Activated CD4-positive, alpha-beta T cell treated with anti-CD3 and anti-CD28 coated beads, Interleukin-2, amount 50 U/mL, for 24 hours (primary cell): ENCODE measurements at places on chromosomes 2 and 18.

- peak; percentile 17 for DNase-seq
Measured at GRCh38 chr18:58045242-58046092, 1.4 kb downstream of the NEDD4L start.

DNA sequence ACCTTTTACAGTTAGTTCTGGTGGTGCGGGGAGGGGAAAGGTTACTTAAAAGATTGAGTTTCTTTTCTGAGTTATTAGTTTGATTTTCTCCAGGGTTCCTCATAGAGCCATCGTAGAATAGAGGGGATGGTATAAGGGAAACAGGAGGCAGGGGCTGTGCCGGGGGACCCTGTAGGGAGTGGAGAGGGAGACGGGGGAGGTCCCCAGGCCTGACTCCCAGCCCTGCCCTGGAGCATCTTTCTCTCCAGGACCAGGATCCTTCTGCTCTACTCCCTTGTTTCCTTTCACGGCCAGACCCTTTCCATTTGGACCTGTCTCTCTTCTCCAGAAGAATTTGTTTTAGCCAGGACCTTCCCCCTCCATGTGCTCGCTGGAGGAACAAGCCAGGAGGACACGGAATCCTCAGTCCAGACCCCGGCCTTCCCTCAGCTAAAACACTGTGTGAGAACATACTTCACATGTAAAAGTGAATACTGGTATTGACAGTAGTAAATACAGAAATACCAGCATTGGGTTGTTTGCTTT lies 35.4 kb downstream of the DGKD start:
- no peak for DNase-seq

DNA sequence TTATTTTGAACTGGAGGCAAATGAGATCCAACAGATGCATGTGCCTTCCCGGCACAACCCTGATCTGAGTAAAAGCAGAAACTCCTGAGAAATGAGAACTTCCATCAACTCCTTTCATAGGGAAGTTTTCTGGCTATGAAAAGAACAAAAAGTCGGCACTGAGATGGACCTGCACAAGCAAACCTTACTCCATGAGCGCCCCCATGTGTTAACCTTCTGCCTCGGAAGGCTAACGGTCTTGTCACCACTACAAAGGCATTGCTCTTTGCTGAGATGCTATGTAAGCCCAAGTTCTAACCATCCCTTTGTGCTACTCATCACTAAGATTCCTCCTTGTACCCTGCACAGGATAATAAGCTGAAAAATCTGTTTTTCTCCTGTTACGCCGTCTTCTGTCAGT lies 57.3 kb upstream of the SULT1C3 start:
- DNase-seq: no peak

DNA sequence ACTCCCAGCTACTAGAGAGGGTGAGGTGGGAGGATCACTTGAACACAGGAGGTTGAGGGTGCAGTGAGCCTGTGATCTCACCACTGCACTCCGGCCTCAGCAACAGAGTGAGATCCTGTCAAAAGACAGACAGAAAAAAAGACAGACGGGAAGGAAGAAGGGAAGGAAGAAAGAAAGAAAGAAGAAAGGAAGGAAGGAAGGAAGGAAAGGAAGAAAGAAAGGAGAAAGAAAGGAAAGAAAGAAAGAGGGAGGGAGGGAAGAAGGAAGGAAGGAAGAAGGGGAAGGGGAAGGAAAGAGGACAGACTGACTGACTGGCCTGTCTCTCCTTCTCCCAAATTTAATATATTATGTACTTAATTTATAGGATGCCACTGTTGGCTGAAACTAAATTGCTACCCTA lies 21.6 kb downstream of the SP9 start:
- no peak for DNase-seq

GRCh38 chr2:45993476-45993991 lies 303.7 kb upstream of the EPAS1 start:
- DNase-seq: peak; percentile 7

- DNase-seq: no peak
Measured at GRCh38 chr2:136149011-136149410, 31.1 kb upstream of the CXCR4 start.

DNA sequence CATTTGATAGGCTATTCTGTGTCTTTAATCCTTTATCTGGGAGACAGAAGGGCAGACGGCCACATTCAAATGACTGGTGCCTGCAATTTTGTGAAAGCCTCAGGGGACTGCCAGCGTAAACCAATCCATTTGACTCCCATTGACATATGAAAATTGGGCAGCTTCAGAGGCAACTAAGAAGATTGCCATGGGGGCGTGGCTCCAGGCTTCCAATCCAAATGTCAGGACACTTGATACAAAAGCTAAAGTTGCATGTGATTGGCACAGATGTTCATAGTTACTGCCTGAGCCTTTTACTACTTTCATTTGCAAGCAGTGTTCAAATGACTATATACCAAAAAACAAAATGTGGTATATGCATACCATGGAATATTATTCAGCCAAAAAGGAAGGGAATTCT lies 42.0 kb downstream of the SPC25 start:
- no peak for DNase-seq

DNA sequence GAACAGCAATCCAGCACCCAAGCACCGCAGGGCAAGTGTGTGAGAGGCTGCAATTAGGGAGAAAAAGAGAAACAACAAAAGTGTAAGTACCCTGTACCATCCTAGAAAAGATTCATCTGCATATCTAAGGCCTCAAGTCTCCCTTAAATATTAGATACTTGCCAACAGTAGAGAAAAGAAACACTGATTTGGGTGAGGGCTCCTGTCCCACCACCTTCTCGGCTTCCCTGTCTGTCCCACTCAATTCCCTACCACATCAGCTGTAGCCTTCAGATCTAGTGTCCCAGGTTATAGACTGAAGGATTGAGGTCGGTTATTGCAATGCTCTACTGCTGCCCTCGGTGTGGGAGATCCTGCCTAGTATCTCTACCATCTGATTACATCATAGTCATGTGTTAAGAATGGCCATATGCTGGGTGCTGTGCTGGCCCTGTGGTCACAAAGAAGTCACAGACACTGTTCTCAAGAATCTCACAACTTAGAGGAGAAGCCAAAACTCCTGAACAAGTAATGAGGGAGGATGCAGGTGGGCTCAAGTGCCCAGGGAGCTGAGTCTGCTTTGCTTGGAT lies 2.5 kb downstream of the RAX start:
- no peak for DNase-seq

DNA sequence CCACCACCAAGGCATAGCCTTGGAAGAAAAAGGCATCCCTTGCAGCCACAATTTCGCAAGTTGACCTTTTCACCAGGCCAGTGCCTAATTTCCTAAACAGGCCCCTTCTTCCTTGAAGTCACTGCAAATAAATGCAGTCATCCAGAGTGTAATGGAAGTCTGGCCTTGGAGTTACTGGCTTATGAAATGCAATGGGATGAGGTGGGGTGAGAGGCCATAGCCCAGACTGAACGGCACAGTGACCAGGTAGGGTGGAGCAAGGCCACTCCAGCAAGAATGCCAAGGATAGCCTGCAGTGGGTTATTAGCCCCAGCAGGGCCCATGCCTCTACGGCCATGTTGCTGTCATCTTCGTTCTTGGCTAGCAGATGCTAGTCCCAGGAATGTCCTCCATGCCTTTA lies 68.4 kb downstream of the BCL11A start:
- DNase-seq: no peak

GRCh38 chr2:69057660-69058059 lies 44.7 kb downstream of the ANTXR1 start:
- DNase-seq: no peak

GRCh38 chr2:234502919-234503285 lies 6.0 kb upstream of the ARL4C start:
- DNase-seq: no peak

GRCh38 chr2:200310545-200310971 lies 4.1 kb downstream of the SPATS2L start:
- DNase-seq: no peak

- DNase-seq: no peak
Measured at GRCh38 chr2:128384956-128385355, 66.3 kb upstream of the HS6ST1 start.
